ENCODE measurements at places on chromosomes 2 and 18.

DNA sequence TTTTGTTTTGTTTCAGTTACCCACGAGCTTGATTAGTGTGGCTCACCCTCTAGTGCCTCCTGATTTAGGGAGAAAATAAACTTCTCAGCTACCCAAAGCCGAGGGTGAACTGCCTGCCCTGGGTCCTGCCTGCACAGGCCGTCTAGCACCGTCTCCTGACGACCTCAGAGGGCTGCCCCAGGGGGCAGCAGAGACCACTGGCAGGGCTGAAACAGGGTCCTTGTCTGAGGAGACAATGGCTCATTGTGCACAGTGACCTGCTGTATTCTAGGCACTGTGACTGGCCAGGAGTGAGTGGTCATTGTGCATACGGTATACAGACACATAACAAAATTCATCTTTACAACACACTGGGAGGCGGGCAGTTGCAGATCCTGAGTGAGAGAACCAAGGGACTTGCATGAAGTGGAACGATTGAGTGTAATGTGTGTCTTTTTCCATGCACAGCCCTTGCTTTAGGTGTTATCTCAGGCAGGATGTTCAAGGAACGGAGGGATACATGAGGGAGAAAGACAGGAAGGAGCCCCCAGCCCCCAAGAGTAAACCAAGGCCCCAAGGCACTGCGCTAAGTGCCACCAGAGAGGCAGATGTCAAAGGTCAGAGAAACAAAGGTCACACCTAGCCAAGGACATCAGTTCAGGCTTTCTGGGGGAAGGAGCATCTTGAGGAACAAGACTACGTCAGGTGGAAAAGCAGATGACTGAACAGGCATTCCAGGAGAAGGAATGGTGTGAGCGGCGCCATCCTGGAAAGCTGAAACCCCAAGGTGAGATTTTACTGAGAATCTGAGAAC lies 421.3 kb downstream of the LPIN1 start:
- DNase-seq = peak; percentile 43

- no peak for DNase-seq
These were observed 1080.5 kb upstream of the ACVR2A start for GRCh38 chr2:146764301-146764700.

DNA sequence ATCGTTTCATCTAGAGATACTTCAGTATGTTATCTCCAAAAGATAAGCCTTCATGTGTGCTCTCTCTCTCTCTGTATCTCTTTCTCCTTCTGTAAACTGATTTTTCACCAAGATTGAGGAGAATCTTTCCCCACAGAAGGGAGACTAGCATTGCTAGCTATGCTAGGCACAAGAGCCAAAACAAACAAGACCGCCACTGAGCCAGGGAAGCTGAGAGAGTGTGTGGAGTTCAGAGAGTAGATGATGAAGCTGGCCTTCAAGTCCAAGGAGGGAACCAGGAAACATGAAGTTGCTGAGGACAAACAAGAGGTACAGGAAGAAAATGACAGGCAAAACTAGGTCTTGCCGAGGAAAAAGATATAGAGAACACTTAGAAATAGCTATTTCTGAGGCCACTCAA lies 23.4 kb downstream of the DAPL1 start:
- no peak for DNase-seq

DNA sequence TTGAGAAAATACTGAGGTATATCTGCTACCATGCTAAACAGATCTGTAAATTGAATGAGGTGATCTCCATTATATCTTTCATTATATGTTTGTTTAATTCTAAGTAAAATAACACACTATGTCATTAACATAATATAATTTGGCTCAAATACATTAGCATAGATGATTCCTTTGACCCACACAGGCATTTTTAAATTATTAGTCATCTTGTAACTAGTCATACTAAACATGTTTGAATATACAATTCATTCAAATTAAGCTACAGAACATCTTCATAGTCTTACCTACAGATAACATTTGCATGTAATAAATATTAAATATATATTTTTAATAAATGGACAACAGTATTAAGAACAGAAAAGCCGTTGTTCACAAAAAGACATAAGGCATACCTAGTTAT lies 52.7 kb upstream of the KYNU start:
- DNase-seq = no peak

GRCh38 chr2:46023165-46023854 lies 273.9 kb upstream of the EPAS1 start:
- no peak for DNase-seq

DNA sequence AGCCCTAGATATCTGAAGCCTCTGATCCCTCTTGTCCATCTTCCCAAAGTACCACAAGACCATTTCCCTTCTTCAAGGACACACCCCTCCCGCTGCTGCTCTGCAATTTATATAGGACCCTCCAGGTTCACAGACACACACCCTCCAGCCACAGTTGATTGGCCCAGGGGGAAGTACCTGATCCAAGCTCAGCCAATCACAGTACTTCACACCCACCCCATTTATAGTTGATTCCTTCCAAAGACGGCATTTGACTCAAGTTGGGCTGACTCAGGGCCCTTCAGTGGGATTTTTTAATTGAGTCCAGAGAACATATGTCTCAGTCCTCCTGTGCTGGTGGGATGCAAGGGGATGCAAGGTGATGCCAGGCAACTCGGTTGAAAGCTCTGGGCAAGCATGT lies 59.2 kb downstream of the GYPC start:
- DNase-seq = no peak

GRCh38 chr18:79915161-79916127 lies 36.0 kb downstream of the SLC66A2 start:
- DNase-seq = no peak

Data from nephron progenitor cell (in vitro differentiated cells).